ENCODE measurements at places on chromosomes 6 and 20. TPM values are rescaled to one million over a fixed set of nuclear protein-coding genes. Genes with fewer than 3 reads are reported as not detected.

DNA sequence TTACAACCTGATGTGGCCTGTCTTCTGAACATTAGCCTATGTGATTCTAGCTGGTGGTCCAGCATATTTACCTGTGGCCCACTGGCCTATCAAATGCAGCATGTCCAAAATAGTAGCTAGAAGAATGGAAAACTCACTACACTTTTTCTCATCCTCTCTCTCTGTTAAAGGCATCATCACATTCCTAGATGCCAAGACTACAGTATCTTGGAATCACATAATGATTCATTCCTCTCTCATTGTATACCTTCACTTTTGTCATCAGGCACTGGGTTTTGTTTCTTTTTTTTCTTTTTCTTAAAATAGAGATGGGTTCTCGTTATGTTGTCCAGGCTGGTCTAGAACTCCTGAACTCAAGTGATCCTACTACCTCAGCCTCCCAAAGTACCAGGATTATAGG is 45.0 kb downstream of the FAM83B start:
- DNase-seq: no peak

DNA sequence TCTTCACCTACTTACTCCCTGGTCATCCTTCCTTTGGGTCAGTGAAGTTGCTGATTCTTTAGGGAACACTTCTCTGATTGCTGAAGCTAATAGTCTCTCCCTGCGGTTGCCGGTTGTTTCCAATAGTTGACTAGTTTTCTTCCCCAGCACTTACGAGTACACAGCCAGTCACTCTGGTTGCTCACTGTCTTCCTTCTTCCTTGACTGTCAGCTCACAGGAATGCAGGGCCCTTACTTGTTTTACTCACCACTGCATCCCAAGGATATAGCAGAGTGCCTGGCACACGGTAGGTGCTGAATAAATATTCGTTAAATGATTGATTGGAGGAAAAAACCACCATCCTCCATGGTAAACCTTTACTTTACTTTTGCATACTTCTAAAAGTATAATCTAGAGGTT is 345.0 kb downstream of the QKI start:
- DNase-seq: no peak

The RNF39 gene
- not detected for total RNA-seq

The SRMS gene
- total RNA-seq: not detected

The FITM2 gene
- 1.8 TPM for total RNA-seq

The ZNF512B gene
- 7.9 TPM for total RNA-seq

Measured in fibroblast of the aortic adventitia (primary cell).